ENCODE measurements at places on chromosomes 16 and 17.

- no peak for DNase-seq
Measured at GRCh38 chr17:44374306-44375195, 10.9 kb upstream of the FAM171A2 start.

DNA sequence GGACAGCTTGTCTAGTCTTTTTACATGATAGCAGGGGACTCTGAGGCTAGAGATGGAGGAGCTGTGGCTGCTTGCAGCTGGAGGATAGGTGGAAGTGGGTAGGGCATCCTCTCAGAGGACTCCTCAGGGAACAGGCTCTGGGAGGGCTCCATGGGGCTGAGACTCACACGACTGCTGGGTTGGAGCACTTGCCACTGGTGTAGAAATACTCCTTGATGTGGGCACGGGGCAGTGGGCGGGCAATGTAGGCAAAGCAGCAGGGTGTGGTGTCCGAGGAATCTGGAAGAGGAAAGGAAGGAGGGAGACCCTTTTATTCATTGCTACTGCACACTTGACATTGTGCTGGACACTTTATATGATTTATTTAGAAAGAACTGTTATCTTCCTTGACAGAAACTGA is 1.8 kb downstream of the CCL5 start:
- no peak for DNase-seq

- no peak for DNase-seq
Measured at GRCh38 chr17:7873051-7873450, 15.2 kb downstream of the CYB5D1 start.

- DNase-seq = no peak
Measured at GRCh38 chr16:66295213-66295612, 71.3 kb upstream of the CDH5 start.

- DNase-seq = peak; percentile 48
Measured at GRCh38 chr16:1351215-1351581, 480 bp downstream of the TSR3 start.

- no peak for DNase-seq
Measured at GRCh38 chr17:66300956-66301355, 1.5 kb upstream of the PRKCA start.

DNA sequence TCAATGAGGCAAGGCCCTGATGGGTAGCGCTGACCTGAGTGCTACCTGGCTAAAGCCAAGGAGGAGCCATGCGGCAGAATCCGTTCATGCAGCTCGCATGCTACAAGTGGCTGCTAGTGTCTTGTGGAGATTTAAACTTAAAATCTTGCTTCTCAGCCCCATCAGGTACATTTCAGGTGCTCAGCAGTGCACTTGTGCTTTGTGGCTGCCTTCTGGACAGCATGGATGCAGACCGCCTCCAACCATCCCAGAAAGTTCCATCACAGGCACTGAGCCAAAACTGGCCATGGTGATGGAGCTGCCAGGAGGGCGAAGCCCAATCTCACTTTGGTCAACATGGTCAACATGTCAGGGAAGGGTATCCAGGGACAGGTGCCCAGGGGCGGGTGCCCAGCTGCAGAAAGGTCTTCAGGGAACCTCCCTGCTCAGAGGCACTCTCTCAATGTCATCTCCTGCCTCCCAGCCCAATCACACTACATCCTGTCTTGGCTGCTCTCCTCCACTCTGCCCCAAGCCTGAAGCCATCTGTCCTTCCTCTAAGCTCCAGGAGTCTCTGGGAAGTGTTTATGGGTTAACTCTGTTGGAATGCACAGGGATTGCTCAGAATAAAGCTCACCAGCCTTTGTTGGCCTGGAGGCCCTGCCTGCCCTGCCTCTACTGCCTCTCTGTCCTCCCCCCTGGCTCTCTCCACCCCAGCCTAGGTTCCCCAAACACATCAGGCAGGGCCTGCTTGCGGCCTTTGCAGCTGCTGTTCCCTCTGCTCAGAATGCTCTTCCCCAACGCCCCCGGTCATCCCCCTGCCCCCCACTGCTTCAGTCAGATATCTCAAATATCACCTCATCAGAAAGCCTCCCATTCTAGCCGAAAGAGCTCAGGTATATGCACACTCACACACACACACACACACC is 18.3 kb upstream of the TNFRSF13B start:
- DNase-seq = no peak

DNA sequence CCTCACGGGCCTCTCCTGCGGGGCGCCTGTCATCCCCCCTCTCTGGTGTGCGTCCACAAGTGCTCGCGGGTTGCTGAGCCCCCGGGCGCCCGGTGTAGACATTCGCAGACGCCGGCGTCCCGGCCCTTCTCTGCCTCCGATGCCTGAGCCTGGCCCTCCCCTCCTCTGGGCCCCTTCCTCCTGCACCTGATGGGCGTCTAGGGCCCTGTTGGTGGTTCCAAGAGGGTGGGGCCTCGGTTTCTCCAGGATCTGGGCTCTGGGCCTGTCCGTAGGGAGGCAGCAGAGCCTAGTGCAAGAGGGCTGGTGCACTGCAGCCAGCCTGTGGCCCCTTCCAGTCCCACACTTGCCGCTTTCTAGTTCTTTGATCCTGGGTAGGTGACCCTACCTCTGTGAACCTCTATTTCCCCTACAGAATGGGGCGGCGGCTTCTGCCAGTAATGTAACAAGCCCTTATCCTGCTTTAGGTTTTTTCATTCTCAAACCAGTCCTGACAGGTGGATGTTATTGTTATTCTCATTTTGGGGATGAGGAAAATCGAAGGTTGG is 623 bp downstream of the E4F1 start:
- DNase-seq = peak; percentile 58

DNA sequence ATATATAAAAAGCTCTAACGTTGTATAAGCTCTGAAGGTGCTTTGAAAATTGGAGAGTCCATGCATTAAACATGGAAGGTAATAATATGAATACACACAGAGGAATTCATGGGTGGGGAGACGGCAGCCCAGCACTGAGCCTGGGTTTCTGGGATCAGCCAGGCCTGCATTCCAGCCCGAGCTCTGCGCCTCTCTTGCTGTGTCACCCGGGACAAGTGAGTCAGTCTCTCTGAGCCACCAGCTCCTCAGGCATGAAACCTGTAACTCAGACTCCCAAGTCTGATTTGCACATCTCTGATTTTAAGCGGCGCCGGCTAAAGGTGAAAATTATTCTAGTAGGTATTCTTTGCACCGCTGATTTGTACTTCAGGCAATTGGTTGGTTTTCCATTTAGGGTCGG is 238.8 kb downstream of the MRTFB start:
- DNase-seq = no peak

DNA sequence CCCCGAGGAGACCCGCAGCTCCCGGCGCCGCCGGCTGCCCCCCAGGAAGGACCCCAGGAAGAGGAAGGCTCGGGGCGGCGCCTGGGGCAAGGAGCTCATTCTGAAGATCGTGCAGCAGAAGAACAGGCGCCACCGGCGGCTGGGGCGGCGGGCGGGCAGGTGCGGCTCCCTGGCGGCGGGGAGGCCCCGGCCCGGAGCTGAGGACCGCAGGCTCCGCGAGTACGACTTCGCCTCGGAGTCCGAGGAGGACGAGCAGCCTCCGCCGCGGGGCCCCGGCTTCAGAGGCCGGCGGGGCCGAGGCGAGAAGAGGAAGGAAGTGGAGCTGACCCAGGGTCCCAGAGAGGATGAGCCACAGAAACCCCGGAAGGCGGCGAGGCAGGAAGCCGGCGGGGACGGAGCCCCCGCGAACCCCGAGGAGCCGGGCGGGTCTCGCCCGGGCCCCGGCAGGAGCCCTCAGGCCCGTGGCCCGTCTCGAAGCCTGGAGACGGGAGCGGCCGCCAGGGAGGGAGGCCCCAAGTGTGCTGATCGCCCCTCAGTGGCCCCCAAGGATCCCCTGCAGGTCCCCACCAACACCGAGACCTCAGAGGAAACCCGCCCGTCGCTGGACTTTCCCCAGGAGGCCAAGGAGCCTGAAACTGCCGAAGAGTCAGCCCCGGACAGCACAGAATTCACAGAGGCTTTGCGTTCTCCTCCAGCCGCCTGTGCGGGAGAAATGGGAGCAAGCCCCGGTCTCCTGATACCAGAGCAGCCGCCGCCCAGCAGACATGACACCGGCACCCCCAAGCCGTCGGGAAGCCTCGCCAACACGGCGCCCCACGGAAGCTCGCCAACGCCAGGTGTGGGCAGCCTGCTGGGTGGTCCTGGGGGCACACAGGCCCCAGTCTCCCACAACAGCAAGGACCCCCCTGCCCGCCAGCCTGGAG is 22.3 kb upstream of the ZFPM1 start:
- DNase-seq = peak; percentile 61

DNA sequence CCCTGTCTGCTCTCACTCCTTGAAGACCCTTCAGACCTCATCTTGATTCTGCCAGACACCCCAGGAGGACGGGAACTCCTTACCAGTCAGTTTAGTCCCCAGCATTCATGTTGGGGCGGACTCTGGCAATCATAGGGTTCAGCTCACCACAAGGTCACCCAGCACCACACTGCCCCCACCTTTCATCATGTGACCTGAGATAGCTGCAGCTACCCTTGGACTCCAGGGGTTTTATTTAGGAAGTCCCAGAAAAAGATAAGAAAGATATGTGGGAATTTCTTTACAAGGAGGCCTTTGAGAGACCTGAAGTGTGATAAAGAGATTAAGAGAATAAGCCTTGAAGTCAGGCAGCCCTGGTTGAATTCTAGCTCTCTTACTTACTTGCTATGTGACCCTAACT is 59.8 kb upstream of the NLK start:
- DNase-seq = no peak

GRCh38 chr16:84672276-84673202 is 24.2 kb downstream of the KLHL36 start:
- DNase-seq = peak; percentile 93

DNA sequence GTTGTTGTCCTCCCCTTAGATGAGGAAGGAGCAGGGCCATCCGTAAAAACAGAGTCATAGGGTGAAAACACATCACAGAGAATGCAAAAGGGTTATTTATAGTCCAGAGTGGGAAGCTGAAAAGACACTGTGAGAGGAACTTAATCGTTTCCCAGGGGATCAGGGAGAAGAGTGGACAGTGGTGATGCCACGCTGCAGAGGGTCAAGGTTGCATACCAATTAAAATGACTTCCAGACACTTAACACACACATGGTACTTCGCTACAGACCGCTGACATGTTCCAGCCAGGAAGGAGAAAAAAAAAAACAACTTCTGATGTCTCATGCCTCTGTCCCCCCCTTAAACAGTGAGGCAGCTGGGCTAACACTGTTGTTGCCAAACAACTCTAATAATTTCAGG is 713.8 kb upstream of the RBFOX1 start:
- DNase-seq = no peak

DNA sequence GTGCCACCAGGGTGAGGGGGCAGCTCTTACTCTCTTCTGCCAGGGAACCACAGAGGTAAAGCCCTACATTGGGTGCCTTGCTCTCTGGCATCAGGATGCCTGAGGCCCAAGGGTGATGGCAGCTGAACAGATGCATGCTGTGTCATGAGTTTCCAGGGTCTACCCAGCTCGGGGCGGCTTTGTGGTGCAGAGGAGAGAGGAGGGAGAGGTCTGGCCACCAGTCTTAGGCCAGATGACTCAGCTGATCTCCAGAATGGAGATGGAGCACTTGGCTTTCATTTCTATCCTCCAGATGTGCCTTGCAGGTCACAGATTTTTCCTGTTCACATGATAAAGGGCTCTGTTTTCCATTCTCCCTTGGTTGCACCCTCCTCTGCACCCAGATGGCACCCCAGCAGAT is 23.6 kb upstream of the USP22 start:
- no peak for DNase-seq

DNA sequence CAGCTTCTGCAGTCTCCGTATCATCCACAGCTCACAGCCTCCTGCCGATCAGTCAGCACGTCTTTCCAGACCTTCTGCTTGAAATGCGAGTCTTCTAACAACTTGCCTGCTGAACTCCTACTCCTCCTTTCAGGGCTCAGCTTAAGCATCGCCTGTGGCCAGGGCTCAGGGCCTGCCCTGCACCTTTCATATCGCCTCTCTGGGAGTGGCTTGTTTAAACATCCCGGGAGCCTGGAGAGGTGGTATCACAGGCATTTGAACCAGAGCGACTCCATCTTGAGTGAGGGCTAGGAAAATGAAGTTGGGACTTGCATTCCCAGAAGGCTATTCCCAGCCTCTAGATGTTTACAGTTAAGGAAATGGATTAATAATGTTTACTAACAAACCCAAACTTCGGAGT is 13.9 kb upstream of the CYB561 start:
- no peak for DNase-seq

DNA sequence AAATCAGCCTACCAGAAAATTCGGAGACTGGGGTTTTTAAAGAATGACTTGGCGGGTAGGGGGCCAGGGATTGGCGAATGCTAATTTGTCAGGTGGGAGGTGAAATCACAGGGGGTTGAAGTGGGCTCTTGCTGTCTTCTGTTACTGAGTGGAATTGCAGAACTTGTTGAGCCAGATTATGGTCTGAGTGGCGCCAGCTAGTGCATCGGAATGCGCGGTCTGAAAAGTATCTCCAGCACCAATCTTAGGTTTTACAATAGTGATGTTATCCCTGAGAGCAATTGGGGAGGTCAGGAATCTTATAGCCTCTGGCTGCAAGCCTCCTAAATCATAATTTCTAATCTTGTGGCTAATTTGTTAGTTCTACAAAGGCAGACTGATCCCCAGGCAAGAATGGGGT is 762 bp upstream of the RBL2 start:
- no peak for DNase-seq

DNA sequence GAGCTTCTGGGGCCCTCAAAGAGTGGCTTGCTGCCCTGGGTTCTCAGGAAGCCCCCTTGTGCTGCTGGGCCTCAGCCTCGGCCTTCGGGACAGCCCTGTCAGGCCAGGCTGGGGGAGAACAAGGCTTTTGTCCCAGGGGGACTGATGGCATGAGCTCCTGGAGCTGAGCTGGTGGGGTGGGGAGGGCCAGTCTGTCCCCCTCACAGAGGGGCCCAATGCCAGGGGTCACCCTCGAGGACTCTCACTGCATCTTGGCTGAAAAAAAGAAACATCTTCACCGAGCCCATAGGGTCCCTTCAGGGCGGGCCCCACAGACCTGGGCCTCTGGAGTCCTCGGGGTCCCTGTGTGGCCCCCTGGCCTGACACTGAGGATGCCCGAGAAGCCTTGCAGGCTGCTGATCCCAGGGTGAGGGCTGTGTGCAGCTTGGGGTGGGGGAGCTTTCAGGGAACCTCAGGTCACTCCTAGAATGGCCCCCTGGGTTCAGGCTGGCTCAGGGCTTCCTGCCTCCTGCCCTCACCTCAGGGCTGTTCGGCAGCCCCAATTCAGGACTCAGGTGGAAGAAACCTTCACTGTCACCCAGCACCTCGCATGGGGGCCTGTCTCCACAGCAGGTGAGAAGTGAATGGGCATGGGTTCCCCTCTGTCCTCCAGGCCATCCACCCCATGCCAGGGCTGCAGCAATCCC is 90.5 kb downstream of the TNFRSF13B start:
- no peak for DNase-seq

DNA sequence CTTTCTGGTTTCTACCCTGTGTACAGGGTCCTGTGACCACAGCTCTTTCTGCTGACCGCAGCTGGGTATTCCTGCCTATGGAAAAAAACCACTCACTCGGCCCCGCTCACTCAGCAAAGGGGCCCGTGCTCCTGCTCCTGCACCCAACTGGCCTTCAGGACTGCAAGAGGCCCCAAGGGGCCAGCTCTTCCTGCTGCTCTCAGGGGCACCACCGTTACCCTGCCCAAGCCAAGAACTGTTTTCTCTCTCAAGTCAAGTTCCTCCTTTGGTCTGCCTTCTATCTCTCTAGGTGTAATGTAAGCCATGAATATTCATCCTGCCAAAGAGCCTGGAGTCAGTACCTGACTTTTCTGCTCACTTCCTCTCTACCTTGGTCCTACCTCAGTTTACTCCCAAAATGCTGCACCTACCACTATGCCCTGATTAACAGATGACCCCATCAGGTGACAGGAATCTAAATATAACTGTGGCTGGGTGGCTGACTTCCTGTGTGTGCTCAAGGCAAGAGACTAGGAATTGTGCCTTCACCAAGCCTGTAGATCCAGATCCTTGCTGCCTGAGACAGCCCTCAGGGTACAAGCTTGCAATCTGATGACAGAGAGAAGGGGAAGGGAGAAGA is 20.4 kb upstream of the SCIMP start:
- no peak for DNase-seq

Measured in stimulated activated CD8-positive, alpha-beta memory T cell treated with anti-CD3 and anti-CD28 coated beads, Interleukin-4, amount 100 ng/mL, for 48 hours (primary cell).